ENCODE measurements at places on chromosomes 5 and 9. TPM values are rescaled to one million over a fixed set of nuclear protein-coding genes. Genes with fewer than 3 reads are reported as not detected.

DNA sequence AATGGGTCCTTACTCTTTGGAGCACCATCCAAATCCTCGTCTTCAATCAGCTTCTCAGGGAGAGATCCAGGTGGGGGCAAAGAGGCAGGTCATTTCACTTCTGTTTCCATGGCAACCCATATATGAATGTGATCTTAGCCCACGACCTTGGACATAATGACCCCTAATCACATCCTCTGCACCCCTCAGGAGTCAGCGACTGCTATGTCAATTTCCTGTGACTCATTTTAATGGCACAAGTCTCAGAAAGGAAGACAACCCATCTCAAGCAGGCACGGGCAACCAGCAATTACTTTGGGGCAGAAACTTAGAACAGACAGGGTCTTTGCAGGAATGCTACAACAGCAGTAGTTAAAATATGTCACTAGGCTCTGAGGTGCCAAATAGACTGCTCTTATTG is 591.2 kb downstream of the TLR4 start:
- no peak for DNase-seq

DNA sequence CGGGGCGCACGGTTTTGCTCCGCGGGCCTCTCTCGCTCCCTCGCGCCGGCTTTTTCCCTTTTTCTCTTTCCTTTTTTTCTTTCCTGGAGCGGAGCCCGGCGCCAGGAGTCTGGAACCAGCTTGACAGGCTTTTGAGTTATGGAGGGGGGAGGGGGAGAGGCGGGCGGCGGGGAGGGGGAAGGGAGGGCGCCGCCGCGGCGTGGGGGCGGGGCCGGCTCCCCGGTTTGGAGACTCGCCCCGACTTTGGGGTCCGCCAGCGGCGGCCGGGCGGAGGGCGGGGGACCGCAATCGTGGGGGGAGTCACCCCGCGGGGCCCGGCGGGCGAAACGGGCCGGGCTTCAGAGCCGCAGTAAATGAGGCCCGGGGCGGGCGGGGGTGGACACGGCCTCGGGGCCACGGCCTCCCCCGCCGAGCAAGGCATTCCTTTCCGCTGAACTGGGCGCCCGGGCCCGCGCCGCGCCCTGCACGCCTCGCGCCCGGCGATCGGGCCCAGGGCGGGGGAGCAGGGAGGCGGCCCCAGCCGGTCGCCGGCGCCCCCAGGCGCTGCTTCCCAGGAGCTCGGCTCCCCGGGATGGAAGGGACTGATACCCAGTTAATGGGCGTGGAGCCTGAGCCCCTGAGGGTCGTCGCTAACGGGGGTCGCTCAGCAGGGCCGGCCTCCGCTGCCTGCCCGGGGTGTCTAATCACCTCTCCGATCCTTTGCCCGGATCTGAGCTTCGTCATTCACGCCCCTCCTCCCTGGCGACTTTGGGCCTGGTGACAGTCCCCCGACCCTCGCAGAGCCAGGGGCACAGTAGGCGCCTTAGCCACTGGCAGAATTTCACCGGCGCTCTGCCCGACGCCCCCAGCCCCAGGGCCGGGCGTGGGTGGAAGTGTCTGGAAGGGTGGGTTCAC is 138.1 kb downstream of the C9orf50 start:
- peak; percentile 92 for DNase-seq

- DNase-seq = no peak
Observed at GRCh38 chr5:144304688-144305087, 134.0 kb downstream of the KCTD16 start.

DNA sequence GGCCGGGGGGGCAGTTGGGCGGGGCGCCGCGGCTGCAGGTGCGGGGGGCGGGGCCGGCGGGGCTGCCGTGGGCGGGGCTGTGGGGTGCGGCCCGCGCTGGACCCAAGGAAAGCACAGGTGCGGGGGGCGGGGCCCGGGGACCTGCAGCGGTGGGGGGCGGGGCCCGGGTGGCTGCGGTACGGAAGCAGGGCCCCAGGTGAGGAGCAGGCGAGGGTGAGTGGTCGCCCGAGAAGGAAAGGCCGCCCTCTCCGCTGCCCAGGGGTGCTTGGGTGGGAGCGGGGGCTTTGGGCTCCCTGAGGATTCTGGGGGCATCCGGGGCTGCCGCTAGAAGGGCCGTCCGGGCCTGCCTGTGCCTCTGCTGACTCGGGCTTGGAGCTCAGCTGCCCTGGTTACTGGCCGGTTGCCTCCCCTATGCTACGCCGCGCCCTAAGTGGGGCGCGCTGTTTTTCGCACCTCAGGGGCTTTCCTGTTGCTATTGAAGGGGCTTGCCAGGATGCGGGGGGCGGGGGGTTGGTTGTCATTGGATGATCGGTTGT is 767 bp downstream of the RALGPS1 start:
- DNase-seq = peak; percentile 34

DNA sequence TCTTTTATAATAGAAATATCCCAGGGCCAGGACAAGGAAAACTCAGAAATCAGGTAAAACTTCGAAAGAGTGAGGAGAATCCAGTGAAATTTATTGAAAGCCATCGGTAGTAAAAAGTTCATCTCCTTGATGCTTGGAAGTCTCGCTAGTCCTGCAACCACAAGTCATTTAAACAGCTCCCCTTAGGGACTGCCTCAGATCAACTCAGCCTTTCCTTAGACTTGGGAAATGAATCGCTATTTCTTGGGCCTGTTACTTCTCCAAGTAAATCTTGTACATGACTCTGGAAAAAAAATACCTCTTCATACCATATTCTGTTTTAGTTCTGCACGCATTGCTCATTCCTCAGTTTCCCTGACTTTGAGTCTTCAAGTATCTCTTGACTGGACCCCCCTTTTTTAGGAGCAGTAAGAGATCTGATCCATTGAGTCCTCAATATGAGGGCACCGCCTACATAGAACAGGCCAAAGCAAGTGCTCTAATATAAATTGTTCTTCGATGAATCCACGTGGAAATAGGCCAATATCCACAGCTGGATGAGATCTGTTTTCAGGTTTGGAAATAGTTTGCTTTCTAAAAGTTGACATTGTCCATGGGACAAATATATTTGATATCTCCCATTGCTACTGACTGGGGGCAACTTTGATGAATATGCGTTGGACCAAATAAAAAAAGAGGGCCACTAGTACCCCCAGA is 114.2 kb downstream of the PRDM6 start:
- DNase-seq = no peak

The NXNL2 gene
- 0.49 TPM for total RNA-seq

DNA sequence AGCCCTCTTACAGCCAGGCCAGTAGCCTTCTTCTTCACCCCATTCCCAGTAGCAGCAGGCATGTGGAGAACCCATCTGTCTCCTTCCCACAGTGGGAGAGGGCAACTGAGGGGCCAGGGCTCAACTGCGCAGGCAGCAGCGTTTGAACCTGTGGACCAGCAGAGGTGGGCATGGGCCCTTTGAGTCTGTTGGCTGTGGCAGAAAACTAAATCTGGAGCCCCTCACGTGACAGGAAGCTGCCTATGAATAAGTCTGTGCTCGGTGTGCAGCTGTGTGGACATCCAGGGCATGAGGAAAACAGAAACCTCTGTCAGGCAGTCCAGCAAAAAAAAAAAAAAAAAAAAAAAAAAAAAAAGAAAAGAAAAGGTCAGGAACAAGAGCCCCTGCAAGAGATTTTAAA is 189.2 kb upstream of the NR3C1 start:
- peak; percentile 50 for DNase-seq

- DNase-seq = no peak
Observed at GRCh38 chr9:92188969-92189781, 74.0 kb upstream of the SPTLC1 start.

DNA sequence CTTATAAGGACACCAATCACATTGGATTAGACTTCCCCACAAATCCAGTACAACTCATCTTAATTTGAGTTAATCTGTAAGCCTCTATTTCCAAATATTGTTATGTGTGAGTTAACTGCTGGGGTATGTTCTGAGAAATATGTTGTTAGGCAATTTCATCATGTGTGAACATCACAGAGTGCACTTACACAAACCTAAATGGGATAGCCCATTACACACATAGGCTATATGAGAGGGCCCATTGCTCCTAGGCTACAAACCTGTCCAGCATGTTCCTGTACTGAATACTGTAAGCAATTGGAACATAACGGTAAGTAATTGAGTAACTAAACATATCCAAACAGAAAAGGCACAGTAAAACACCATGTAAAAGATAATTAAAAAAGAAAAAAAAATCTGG is 19.1 kb upstream of the ARSI start:
- peak; percentile 28 for DNase-seq

The PLGRKT gene
- total RNA-seq = 21.6 TPM

- DNase-seq = no peak
Observed at GRCh38 chr5:141135718-141136266, 786 bp downstream of the PCDHB5 start.

The IL13 gene
- total RNA-seq = not detected

GRCh38 chr5:76690037-76690679 is 25.8 kb upstream of the F2R start:
- DNase-seq = no peak

GRCh38 chr5:113524927-113525326 is 11.4 kb downstream of the YTHDC2 start:
- no peak for DNase-seq

GRCh38 chr5:159508344-159508743 is 178.1 kb upstream of the IL12B start:
- no peak for DNase-seq

The BAG1 gene
- total RNA-seq = 91.8 TPM

- DNase-seq = no peak
Observed at GRCh38 chr5:31193591-31194467, at the start of gene CDH6. Gene CDH6 (plus strand): TSS chr5:31193686. CDS start chr5:31267474, 73,788 bp downstream.

The PCDHB12 gene
- total RNA-seq = 2.3 TPM

GRCh38 chr9:130997925-130998596 is 10.9 kb upstream of the LAMC3 start:
- DNase-seq = peak; percentile 73

DNA sequence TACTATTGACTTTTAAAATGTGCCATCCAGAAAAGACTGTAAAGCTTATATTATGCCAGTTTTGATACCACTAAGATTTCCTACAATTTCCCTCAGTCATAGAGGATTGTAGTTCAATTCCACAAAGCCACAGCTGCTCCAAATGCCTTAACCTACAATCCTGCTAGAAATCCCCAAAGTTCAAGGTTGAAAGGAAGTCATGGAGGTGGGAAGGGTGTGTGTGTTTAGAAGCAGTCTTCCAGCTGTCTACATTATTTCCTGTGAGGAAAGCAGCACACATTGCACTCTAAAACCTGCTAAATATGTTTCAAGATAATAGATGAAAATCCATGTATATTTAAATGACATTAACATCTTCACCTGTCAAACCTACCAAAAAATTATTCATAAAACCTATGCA is 11.8 kb downstream of the EPB41L4A start:
- no peak for DNase-seq

The CARTPT gene
- total RNA-seq = not detected

- peak; percentile 74 for DNase-seq
Observed at GRCh38 chr5:171092194-171092593, 216.9 kb upstream of the TLX3 start.

DNA sequence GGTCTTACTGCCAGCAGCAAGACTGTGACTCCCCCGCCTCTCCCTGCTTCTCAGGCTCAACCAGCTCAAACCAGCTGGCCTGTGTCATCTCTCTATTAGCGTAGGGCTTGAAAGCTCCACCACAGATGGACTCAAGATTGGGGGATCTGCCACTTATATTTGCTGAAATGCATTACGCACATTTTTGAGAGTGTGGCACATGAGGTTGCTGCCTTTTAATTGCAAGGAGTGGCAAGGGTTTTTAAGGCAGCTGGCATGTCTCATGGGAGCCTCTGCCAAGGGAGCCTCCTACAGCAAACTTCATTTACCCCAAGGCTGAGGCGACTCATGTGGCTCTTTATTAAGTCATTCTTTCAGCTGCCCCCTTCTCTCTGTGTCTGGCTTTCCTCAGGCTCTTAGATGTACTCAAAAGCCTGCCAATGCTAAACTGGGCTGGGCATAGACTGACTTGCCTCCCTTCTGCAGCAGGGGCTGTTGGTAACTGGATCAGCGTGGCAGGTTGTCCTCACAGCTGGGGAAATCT is 219.3 kb downstream of the SMARCA2 start:
- DNase-seq = peak; percentile 16

GRCh38 chr5:98997000-98997399 is 68.2 kb upstream of the CHD1 start:
- DNase-seq = peak; percentile 52

GRCh38 chr9:80560976-80561375 is 989.2 kb downstream of the TLE4 start:
- peak; percentile 31 for DNase-seq

DNA sequence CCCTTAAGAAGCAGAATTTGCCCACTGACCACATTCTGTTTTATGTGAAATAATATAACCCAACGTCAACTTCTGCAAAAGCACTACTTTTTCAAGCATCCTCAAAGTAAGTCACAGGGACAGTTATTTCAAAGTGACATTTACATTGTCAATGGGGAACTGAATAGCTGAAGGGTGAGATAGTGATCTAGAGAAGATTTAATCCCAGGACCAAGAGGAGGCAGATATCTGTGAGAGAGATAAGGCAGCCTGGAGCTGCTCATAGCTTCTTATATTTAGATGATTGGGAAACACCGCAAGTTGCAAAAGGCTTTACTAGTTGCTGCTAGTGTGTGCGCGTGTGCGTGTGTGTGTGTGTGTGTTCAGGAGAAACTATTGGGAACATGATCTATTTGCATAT is 210.4 kb upstream of the RFX3 start:
- no peak for DNase-seq

- no peak for DNase-seq
Observed at GRCh38 chr5:142955628-142956027, 185.5 kb downstream of the ARHGAP26 start.

DNA sequence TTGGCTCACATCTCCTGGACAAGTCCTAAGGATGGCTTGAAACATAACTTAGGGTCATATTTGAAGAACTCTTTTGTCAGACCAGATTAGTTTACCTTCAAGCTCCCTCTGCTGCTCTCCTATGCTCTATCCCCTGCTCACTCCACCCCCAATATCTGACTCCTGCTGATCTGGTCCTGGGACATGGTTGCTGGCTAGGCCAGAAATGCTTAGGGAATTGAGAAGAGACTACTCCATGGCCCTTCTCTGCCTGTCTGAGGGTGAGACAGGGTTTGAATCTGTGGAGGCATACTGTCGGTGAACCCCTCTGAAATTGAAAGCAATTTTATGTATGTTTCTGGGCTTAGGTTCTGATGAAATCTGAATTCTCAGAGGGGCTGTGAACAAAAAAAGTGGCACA is 3.3 kb downstream of the OTULIN start:
- no peak for DNase-seq

GRCh38 chr9:76176171-76176570 is 218.1 kb downstream of the RFK start:
- no peak for DNase-seq
